ENCODE measurements at places on chromosomes 2 and 18. TPM values are rescaled to one million over a fixed set of nuclear protein-coding genes. Genes with fewer than 3 reads are reported as not detected.

The CD207 gene
- not detected for total RNA-seq

The SCG2 gene
- total RNA-seq, result 15.3 TPM

The VWA3B gene
- total RNA-seq, result 0.48 TPM

The SLC4A3 gene
- 1.3 TPM for total RNA-seq

The ACTR1B gene
- 34.8 TPM for total RNA-seq

The LRP1B gene
- total RNA-seq, result 13.3 TPM

The ABCG8 gene
- total RNA-seq, result not detected

The VSNL1 gene
- total RNA-seq, result 1.7 TPM

The NT5DC4 gene
- total RNA-seq, result not detected

The GLI2 gene
- total RNA-seq, result 11.3 TPM

The GCKR gene
- 0.11 TPM for total RNA-seq

The ZNF396 gene
- 4.0 TPM for total RNA-seq

The FAM228B gene
- 61.8 TPM for total RNA-seq

Data from urinary bladder (tissue), 4 donors.